Ureter (tissue), 1 donor: ENCODE measurements at places on chromosomes 16 and 17. TPM values are rescaled to one million over a fixed set of nuclear protein-coding genes. Genes with fewer than 3 reads are reported as not detected.

- DNase-seq = peak; percentile 73
These were observed 63.1 kb downstream of the MYO18A start for GRCh38 chr17:29116804-29117753.

- no peak for DNase-seq
These were observed 16.1 kb downstream of the WIPI1 start for GRCh38 chr17:68441070-68441770.

DNA sequence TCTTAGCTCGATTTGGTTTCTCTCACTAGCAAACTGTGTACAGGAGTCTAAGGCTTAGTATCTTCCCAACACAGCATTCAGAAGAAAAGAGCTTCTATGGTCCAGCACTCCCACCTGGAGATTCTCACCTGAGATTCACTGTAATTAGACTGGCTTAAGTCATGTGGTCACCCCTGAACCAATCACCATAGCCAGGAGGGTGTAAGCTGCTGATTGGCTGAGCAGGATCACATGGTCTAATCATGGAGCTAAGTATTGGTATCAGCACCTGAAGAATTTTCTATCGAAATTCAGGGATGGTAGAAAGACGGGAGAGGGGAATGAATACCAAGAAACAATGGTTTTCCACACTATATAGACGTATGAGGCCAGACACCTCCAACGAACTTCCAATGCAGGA lies 359.8 kb upstream of the ERCC4 start:
- DNase-seq = no peak

- DNase-seq = no peak
These were observed 3.1 kb upstream of the BANP start for GRCh38 chr16:87948119-87948545.

DNA sequence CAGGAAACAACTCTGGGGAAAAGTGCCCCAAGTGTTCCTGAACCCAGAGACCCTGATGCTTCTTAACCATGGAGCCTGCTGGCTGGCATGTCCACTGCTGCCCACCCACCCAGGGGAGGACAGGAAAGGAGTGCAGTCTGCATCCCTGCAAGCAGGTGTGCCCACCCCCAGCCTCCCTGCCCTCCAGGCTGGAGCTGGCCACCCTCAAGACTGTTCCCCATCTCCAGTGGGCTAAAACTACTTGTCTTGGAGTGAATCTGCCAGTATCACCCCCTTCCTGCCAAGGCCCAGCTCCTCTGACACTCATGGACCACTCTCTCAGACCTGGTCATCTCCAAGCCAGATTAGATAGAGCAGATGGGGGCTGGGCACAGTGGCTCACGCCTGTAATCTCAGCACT lies 29.8 kb downstream of the ARHGAP27 start:
- DNase-seq = no peak

Gene SOX9
- 21.4 TPM for total RNA-seq

Gene TEX19
- not detected for total RNA-seq
